ENCODE measurements at places on chromosomes 1 and 21.

GRCh38 chr1:22071511-22071910, 19.0 kb downstream of the CDC42 start:
- DNase-seq = no peak

DNA sequence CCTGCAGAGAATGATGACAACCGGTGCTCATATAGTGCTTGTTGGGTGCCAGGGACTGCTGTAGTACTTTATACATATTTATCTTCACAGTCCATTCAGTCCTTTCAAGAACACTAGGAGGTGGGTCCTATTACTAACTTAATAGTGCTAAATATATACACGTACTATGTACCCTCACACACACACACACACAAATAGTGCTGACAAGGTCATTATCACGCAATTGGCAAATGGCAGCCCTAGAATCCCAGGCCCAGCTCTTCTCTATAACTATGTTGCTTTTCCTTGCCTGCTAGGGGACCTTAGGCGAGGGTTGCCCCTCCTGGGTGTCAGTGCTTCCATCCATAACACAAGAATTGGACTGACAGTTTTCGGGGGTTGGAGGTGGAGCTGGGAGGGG, 33.5 kb downstream of the TNFRSF8 start:
- DNase-seq = no peak

DNA sequence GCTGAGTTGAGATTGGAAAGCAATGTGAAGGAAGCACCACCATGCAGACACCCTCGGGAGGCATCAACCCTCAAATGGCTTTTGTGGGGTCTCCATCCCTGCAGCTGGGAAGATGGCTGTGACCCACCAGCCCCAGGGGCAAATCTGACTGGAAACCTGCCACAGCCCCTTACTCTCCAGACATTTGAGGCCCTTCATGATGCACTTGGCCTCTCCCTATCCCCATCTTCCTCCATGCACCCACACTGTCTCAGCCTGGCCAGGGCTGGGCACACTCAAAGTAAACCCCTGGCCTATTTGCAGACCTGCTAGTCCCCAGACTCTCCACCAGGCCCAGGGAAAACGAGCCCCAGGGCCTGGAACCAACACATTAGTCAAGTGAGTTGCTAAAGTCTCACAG, 205.2 kb downstream of the MATN1 start:
- DNase-seq = no peak

GRCh38 chr1:200179126-200179780, 151.7 kb downstream of the NR5A2 start:
- DNase-seq = no peak

DNA sequence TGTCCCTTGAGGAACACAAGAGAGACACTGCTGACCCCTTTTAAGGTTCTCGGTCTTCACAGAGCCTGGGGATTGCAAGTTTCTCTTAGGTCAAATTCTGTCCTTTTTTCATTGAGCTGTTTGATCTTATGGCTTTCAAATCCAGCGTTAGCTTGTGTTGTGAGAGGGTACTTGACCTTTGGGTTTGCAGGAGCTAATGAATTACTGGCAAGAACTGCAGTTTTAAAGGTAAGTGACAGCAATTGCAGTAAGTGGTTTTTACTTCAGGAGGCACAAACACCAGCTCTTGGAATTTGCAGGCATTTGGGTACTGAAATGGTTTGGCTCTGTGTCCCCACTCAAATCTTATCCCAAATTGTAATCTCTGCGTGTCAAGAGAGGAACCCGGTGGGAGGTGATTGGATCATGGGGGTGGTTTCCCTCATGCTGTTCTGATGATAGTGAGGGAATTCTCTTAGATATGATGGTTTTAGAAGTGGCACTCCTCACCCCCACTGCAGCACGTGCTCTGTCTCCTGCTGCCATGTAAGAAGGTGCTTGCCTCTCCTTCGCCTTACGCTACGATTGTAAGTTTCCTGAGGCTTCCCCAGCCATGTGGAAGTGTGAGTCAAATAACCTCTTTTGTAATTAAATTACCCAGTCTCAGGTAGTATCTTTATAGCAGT, 134.5 kb upstream of the LYPLAL1 start:
- DNase-seq = no peak

- DNase-seq = no peak
These were observed at the start of gene MAB21L3 for GRCh38 chr1:116110567-116111523. Gene MAB21L3, plus strand, starts transcription at chr1:116111399. Its CDS starts 1,217 bp downstream, at chr1:116112616.

DNA sequence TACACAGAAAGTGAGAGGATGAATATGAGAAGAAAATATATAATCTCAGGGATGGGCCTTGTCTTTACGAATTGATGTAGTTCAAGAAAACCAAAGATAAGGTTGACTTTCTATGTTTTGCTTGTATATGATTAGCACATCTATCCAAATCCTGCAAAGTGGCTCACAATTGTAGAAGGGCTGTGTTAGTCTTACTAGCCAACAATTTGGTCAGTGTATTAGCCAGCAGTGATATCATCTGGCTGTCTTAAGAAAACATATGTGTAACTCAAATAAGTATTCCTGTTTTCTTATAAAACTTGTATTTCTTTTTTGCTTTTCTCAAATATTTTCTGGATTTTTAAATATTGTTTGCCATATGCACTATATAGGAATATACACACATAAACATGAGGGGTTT, 5.5 kb downstream of the SDCCAG8 start:
- no peak for DNase-seq

DNA sequence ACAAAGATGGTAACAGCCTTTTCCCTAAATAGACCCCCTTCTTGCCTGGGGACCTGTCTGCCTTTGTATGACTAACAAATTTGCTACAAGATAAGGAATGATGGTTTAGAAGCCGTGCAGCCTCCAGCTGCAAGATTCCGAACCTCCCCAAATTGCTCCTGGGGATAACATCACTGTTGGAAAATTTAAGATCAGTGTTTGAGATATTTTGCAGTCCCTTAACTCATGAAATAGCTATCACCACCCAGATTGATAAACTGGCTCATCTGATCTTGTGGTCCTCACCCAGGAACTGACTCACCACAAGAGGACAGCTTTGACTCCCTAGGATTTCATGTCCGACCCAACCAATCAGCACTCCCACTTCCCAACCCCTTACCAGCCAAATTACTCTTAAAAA, 254.7 kb downstream of the USH2A start:
- no peak for DNase-seq

DNA sequence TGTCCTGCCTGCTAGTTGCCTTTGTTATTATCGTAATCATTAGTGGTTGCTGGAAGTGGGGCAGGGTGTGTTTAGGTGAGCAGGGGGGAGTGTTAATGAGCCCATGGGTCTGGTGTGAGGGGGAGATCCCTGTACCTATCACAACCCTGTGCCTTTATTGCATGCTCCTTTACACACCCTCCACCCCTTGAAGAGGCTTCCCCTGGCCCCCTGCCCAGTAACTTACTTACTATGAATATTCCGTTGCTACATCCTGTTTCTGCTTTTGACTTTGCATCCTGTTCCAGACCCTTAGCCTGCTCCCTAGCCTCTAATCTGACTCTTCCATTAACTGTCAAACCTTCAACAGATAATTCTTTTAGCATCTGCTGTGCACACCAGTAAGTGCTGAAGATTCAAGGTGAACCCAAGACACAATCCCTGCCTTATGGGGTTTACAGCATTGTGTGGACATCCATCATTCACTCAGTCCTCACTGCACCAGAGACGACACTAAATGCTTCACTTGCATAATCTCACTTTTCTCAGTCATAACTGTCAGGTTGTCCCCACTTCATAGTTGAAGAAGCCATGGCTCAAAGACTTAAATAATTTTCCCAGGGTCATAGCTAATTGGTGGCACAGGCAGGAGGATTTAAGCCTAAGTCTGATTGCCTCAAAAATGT, 47.9 kb downstream of the CDC7 start:
- no peak for DNase-seq

GRCh38 chr1:185680453-185680852, 53.7 kb upstream of the HMCN1 start:
- DNase-seq = no peak

DNA sequence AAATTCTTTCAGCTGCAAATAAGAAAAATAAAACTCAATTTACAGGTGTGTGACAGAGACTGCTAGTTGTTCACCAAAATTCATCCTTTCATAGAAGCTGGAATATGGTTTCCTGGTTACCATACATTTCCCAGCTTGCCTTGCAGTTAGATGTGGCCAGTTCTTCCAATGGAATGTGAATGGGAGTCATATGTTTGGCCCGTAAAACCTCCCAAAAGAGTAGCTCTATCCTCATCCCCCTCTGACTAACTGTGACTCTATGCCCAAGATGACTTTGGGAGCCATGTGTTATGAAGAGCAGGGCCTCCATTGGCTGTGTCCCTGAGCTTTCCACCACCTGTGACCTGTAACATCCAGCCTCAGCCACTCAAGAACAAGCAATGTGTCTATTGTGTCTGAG, 90.6 kb upstream of the NGF start:
- no peak for DNase-seq

- no peak for DNase-seq
These were observed 13.0 kb upstream of the SLC19A1 start for GRCh38 chr21:45555251-45555556.

DNA sequence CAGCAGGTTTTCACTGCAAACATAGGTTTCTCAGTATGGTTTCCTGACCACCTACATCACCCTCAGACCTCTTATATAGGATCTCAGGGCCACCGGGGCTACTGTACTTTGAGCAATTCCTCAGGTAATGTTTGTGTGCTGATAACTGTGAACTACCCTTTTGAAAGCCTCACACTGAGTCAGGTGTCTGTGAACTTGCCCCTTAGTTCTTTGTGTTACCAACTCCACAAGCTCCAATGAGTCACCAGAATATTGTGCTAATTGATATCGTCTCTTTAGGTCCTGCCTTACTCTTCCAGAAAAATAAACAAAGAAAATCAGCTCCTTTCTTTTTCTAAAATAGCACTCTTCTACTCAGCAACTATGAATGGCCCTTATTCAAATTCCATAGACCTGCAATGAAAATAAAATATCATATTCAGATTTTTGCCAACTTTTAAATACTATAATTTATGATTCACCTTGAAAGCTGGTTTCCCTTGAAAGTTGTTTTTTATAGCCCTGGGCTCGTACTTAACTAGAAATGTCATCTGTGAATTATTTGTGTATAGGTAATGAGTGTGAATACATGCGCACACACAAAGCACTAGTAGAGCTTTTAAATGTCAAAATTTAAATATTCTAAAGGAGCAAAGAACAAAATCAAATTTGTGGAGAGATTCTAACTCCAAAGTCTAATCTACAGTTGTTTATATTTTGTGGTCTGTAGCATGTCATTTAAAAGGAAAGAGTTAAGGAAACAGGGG, 88.1 kb upstream of the WARS2 start:
- DNase-seq = no peak

DNA sequence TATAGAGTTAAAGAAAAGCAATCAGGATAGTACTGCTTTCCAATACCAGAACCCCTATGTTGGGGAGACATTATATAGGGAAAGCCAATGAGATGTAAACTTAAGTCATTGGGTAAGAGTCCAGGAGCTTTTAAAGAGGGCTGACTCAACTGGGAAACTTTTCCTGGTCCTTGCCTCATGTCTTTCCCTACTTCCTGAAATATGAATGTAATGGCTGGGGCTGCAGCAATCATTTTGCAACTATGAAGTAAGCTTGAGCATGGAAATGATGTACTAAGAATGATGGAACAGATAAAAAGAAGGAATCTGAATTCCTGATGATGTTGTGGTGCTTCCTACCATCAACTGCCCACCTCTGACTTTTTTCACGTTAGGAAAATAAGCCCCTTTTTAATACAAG, 55.7 kb downstream of the WDR3 start:
- DNase-seq = no peak

- DNase-seq = no peak
These were observed 150.3 kb downstream of the EDEM3 start for GRCh38 chr1:184604152-184604900.

- no peak for DNase-seq
These were observed 77.4 kb downstream of the S1PR1 start for GRCh38 chr1:101314244-101314643.

- no peak for DNase-seq
These were observed 1.1 kb upstream of the RAP1GAP start for GRCh38 chr1:21670059-21670881.

- no peak for DNase-seq
These were observed 27.0 kb upstream of the GPR157 start for GRCh38 chr1:9155879-9156278.

DNA sequence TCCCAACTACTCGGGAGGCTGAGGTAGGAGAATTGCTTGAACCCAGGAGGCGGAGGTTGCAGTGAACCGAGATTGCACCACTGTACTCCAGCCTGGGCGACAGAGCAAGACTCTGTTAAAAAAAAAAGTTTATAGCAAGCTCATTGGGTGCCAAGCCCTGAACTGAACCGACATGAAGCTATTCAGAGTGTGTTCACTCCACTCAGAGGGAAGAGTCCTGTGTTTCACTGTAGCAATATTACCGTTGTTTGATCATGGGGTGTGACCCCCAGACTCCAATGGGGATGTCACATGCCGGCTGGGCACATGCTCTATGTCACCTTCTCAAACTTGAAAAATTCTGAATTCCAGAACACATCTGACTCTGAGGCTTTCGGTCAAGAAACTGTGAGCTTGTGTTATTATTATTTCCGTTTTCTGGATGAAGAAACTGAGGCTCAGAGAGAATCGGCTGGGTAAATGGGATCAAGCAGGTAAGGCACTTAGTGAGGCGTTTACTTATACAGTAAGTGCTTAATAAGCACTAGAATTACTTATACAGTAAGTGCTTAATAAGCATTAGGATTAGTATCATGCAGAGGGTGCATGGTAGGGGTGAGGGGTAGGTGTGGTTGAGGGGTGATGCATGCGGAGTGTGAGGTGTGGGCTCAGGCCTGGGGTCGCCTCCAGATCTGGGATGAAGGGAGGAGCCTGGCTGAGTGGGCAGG, 36.2 kb downstream of the HSPG2 start:
- no peak for DNase-seq

- DNase-seq = no peak
These were observed 48.9 kb downstream of the CD247 start for GRCh38 chr1:167469280-167469965.

DNA sequence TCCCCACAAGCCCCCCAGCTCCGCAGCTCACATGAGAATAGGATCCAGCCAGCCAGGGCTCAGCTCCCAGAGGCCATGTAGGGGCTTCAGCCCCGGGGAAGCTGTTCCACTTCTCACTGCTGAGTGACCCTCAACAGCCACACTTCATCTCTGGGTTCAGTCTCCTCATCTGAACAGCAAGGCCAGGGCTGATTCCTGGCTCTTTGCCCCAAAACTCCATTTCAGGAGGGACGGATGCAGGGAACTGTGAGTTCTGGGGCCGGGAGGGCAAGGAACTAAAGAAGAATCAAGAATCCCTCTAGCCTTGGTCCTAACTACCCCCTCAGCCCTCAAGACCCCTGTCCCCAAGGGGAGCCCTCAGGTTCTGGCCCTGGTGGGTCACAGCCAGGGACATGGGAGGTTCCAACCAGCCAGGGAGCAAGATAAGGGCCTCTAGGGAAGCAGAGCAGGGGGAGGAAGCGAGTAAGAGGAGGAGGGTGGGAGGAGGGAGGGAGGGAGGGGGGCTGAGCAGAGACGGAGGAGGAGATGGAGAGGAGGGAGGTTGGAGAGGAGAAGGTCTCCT, 13.1 kb downstream of the SDC3 start:
- DNase-seq = no peak

GRCh38 chr1:178267646-178268094, 173.8 kb downstream of the RASAL2 start:
- DNase-seq = no peak

All from activated T-helper 1 cell treated with Interleukin-2 at 50 U/mL for 16 hours (primary cell).